ENCODE measurements at places on chromosomes 3 and 15.
A peak's percentile ranks its signal among the peaks of the same experiment; 100 is the strongest.

DNA sequence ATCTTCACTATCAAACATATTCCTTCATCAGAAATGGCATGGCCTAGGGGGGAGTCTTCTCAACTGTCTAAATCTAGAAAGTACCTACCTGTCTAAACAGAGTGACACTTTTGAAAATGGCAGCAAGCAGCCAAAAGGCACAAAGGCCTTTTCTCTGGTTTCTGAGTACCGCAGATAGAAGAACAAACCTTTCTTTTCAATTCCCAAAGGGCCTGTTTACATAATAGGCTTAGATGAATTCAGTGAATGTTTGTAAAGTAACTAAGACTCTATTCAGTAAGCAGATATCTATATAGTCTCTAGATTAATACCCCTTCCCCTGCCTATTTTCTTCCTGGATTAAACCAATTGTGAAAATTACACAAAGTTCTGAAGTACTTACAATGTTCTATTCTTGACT lies 7.1 kb downstream of the MYEF2 start:
- DNase-seq, result no peak

- DNase-seq, result no peak
These were observed 5.6 kb downstream of the ZBED2 start for GRCh38 chr3:111589303-111590142.

GRCh38 chr15:52228921-52229320 lies 37.7 kb upstream of the GNB5 start:
- no peak for DNase-seq

- DNase-seq, result no peak
These were observed 532.9 kb upstream of the IL12A start for GRCh38 chr3:159455741-159456181.

GRCh38 chr15:55344206-55344605 lies 25.2 kb downstream of the PIGB start:
- no peak for DNase-seq

DNA sequence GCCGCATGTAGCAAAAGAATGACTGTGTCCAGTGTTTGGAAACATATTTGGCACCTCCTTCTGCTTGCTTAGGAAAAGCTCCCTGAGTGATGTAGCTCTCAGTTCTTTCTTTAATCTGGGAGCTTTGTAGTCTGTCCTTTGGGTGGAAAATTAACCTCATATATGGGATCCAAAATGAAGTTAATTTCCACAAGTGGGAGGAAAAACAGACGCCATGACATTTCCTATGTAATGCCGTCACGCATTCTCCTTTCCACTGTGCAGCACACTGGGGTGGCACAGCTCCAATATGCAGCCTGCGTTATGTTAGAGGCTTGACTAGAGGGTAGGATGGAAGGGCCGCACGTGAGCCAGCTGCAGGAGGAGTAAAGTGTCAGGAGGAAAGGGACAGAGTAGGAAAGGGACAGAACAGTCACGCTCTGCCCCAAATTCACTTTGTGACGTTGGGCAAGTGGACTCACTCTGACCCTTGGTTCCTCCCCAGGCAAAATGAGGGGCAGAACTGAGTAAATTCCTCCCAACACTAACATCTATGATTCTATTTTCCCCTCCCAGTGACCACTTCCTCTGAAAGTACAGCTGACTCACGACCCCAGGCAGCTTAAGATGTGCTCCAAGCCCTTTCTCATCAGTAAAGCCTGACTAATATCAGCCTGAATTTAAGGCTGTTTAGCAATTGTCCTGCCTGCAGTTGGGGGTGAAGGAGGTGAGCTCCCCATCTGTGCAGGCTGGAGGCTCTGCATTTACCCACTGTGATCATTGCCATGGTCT lies 176.5 kb upstream of the PFN2 start:
- DNase-seq, result no peak

DNA sequence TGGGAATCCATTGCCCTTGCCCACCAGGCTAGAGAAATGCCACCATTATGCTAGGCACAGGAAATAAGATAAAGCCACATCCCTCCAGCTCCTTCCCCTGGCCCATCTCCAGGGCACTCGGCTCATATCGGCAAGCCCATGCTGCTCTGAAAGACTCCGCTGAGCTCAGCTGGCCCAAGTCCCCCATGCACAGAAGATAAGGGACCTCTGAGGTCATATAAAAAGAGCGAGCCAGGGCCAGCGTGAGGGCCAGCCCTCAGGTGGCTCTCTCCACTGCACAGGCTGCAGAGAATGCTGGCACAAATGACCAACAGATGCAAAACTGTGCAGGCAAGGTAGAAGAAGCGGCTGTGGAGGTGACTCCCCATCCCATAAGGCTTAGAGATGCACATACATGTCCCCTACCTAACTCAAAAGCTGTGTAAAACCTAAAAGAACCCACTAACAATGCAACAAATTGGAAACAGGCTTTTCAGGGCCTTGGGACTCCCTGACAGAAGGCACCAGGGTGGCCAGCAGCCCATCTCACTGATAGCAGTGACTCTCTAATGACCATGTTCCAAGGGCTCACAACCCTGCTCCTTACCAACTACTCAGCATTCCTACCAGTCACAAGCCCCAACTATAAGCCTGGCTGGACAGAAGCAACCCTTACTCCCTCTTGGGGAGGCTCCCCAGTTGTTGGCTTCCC lies 3.0 kb downstream of the RAB6B start:
- DNase-seq, result peak; percentile 9

- no peak for DNase-seq
These were observed 19.2 kb downstream of the EXOSC7 start for GRCh38 chr3:44995142-44995770.

DNA sequence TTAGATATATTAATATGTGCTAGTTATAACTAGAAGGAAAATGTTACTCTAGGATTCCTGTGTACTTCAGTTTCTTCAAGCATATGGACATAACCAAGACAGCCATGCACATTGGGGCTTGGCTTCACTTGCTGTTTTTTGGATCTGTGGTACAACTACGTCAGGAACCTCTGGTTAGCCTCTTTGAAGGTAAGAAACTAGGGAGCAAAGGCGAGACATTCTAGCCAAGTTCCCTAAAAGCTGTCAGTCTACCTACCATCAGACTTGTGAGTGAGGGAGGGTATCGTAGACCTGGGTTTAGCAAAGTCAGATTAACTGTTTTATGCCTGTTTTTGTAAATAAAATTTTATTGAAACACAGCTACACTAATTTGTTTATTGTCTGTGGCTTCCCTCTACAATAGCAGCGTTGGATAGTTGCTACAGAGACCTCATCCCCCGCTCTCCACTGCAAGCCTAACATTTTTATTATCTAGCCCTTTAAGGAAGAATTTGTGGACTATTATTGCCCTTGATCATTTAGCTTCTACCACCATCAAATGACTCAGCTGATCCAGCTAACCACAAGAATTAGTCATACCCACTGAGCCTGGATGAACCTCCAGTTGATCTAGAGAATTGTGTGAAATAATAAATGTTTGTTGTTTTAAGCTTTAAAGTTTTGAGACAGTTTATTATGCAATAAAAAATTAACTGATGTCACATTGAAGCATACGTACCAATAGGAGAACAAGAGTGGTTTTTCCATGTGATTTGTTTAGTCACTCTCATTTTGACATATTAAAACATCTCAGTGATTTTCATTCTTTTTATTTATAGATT lies 58.1 kb downstream of the RSRC1 start:
- DNase-seq, result peak; percentile 24

- no peak for DNase-seq
These were observed 70.1 kb downstream of the GPR160 start for GRCh38 chr3:170107941-170108340.

DNA sequence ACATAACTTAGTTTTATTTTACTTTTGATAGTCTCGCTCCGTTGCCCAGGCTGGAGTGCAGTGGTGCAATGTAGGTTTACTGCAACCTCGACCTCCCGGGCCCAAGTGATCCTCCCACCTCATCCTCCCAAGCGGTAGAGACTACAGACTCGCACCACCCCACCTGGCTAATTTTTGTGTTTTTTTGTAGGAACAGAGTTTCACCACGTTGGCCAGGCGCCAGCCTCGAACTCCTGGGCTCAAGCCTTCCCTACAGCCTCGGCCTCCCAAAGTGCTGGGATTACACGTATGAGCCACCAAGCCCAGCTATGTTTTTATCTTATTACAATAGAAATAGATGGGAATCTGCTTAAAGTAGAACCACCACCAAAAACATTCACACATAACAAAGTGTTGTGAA lies 2.9 kb downstream of the RNU5A-1 start:
- no peak for DNase-seq

GRCh38 chr15:77495838-77496596 lies 75.3 kb downstream of the HMG20A start:
- no peak for DNase-seq

GRCh38 chr3:62051506-62051905 lies 321.8 kb downstream of the FEZF2 start:
- no peak for DNase-seq

GRCh38 chr15:60585743-60586708 lies 107.1 kb upstream of the ICE2 start:
- peak; percentile 78 for DNase-seq

- DNase-seq, result no peak
These were observed 47.2 kb downstream of the CD86 start for GRCh38 chr3:122102191-122102935.

GRCh38 chr3:45462522-45463265 lies 74.3 kb downstream of the LARS2 start:
- peak; percentile 36 for DNase-seq

DNA sequence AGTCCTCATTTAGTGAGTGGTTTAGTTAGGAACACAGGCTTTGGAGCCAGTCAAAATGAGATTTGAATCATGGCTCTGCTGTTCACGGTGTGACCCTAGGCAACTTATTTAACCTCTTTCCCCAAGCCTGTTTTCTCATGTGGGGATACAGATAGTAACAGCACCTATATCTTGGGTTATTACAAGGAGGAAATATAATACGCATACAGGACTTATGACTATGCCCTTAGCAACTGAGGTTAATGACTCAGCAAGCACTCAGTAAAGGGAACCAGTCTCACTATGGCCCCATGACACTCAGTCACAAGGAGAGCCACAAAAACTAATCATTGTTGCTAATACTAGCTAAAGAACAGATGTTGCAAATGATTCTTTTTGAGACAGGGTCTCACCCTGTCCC lies 45.9 kb downstream of the SUMF1 start:
- DNase-seq, result no peak

GRCh38 chr3:74537164-74537563 lies 77.3 kb downstream of the CNTN3 start:
- DNase-seq, result no peak

GRCh38 chr3:33420966-33421365 lies 19.2 kb downstream of the UBP1 start:
- DNase-seq, result no peak

DNA sequence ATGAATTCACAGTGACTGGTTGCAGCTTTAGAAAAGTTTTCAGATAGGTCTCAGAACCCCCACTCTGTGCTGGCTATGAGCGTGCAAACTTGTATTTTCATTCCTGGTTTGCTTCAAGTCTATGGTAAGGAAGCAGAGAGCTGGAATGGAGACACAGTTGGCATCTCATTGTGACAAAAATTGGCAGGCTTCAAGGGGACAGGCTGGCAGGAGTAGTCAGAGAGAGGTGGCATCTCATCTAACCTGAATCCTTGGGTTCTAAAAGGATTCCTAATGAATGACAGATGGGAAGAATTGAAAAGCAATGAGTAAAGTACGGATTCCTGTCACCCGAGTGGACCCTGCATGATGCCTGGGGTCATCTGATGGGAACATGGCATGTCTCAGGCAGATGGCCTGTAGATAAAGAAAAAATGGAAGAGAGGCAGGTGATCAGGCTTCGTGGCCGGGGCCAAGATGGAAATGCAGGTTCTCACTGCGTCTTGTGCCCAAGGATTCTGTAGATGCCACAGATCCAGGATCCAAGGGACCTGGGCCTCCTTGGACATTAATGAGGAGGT lies 89.4 kb upstream of the ABHD17C start:
- DNase-seq, result no peak

DNA sequence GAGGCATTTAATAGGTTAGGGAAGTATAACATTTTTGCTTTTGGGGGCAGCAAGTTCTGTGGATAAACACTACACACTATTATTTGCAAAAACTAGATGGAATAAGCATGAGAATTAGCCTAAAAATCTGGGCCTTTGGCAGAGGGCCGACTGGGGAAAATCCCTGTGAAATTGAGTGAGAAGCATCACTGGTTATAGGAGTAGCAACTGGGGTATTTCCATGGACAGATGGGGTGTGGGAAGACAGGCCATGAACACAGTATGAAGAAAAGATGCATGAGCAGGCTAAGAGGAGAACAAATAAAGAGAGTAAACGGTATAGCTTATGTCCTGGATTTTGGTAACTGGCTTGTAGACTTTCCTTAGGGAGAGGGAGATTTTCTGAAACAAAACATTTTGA lies 32.9 kb upstream of the CSPG5 start:
- no peak for DNase-seq

DNA sequence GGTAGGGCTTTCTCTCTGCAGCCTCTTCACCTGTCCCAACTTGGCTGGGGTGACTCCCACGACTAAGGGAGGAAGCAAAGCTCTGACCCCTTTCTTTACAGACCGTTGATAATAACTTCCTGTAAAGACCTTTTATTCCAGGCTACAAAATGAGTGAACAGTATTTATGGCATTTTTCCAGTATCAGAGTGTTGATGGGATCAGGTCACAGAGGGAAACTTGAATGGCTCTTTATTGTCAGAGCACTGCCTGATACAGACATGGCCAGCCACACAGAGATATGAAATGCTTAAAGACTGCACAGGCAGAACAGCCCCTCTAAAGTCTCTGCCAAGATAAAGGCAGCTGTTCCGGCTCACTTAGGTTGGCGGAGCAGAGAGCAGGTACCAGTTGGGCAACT lies 1033.9 kb upstream of the NR2F2 start:
- DNase-seq, result no peak

- DNase-seq, result no peak
These were observed 38.1 kb upstream of the LEKR1 start for GRCh38 chr3:156787926-156788663.

- DNase-seq, result no peak
These were observed 14.7 kb upstream of the CSTA start for GRCh38 chr3:122310361-122310760.

GRCh38 chr3:29324180-29324651 lies 43.3 kb downstream of the RBMS3 start:
- no peak for DNase-seq

DNA sequence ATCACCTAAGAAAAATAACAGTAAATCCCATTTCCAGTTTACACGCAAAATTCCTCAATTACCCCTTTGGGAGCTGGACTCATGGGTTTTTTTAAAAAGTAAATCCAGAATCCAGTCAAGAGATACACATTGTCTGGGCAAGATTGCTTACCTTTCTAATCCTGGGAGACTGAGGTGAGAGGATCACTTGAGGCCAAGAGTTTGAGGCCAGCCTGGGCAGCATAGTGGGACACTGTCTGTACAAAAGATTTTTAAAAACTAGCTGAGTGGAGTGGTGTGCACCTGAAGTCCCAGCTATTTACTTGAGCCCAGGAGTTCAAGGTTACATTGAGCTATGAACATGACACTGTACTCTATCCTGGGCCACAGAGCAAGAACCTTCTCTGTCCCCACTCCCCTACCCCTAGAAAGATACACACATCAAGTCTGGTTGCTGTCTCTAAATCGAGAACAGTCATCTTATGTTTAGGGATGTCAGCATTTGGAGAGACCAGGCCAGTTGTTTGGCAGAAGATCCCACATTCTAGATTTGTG lies 39.0 kb downstream of the DAG1 start:
- no peak for DNase-seq

All from activated CD8-positive, alpha-beta T cell treated with anti-CD3 and anti-CD28 coated beads, Interleukin-2, amount 10 ng/mL, durations not matched to agents 7 days and 5 days (primary cell).